A549 treated with DMSO at 1 μM for 4 hours (cell line): ENCODE measurements at places on chromosomes 5 and 9. TPM values are rescaled to one million over a fixed set of nuclear protein-coding genes. Genes with fewer than 3 reads are reported as not detected.

TNFSF15 gene
- total RNA-seq, result 0.27 to 0.44 TPM (median 0.40 TPM) in 5 replicates

PDCD1LG2 gene
- total RNA-seq, result 0.25 to 0.63 TPM (median 0.39 TPM) in 5 replicates

INSL6 gene
- not detected in 5 replicates for total RNA-seq

WNK2 gene
- total RNA-seq, result 3.8 to 8.6 TPM (median 6.4 TPM) in 5 replicates

DCANP1 gene
- not detected in 5 replicates for total RNA-seq

IFNA13 gene
- not detected in 5 replicates for total RNA-seq

WNT8A gene
- not detected in 5 replicates for total RNA-seq

TTC33 gene
- total RNA-seq, result 9.3 to 13.3 TPM (median 12.2 TPM) in 5 replicates

ANKRD31 gene
- 0.05 to 0.08 TPM (median 0.08 TPM) in 5 replicates for total RNA-seq

TRIM36 gene
- 1.5 to 2.4 TPM (median 2.0 TPM) in 5 replicates for total RNA-seq

IL13 gene
- 0.06 to 0.11 TPM in 2 of 5 replicates, not detected in the others for total RNA-seq

ZNF454 gene
- not detected in 5 replicates for total RNA-seq

INSYN2B gene
- 0.64 to 1.3 TPM (median 0.95 TPM) in 5 replicates for total RNA-seq

ADAMTS6 gene
- 0.05 to 0.18 TPM (median 0.08 TPM) in 5 replicates for total RNA-seq

LPCAT1 gene
- 136 to 167 TPM (median 167 TPM) in 5 replicates for total RNA-seq

SLC34A1 gene
- total RNA-seq, result 0.04 TPM in 1 of 5 replicates, not detected in the others

S100Z gene
- not detected in 5 replicates for total RNA-seq

HNRNPAB gene
- total RNA-seq, result 319 to 368 TPM (median 327 TPM) in 5 replicates

CCDC192 gene
- total RNA-seq, result not detected in 5 replicates

MARCOL gene
- not detected in 5 replicates for total RNA-seq

TXNDC8 gene
- total RNA-seq, result not detected in 5 replicates

KLF9 gene
- total RNA-seq, result 0.49 to 0.71 TPM (median 0.59 TPM) in 5 replicates

APBA1 gene
- total RNA-seq, result 0.17 to 0.47 TPM (median 0.27 TPM) in 5 replicates

C5 gene
- total RNA-seq, result 11.6 to 16.5 TPM (median 13.9 TPM) in 5 replicates

UBE2QL1 gene
- 0.04 to 0.15 TPM (median 0.10 TPM) in 5 replicates for total RNA-seq

CRHBP gene
- 0.09 to 0.16 TPM (median 0.14 TPM) in 3 of 5 replicates, not detected in the others for total RNA-seq

SLC36A2 gene
- not detected in 5 replicates for total RNA-seq

MAMDC2 gene
- total RNA-seq, result 0.20 to 0.46 TPM (median 0.28 TPM) in 5 replicates

LURAP1L gene
- 12.5 to 13.9 TPM (median 12.6 TPM) in 5 replicates for total RNA-seq

CHSY3 gene
- total RNA-seq, result 0.03 to 0.10 TPM (median 0.07 TPM) in 5 replicates

PCDHGB5 gene
- total RNA-seq, result 2.3 to 2.7 TPM (median 2.6 TPM) in 5 replicates

TMEM215 gene
- total RNA-seq, result not detected in 5 replicates

IRX4 gene
- 0.23 to 1.1 TPM (median 0.40 TPM) in 5 replicates for total RNA-seq

ATG10 gene
- 6.8 to 9.3 TPM (median 8.5 TPM) in 5 replicates for total RNA-seq

IL7R gene
- total RNA-seq, result 0.36 to 1.0 TPM (median 0.70 TPM) in 5 replicates

ZNF300 gene
- total RNA-seq, result 2.9 to 3.2 TPM (median 2.9 TPM) in 5 replicates

ZFP2 gene
- total RNA-seq, result 0.05 to 0.12 TPM in 2 of 5 replicates, not detected in the others

CSF1R gene
- 0.05 to 0.37 TPM (median 0.09 TPM) in 5 replicates for total RNA-seq

CLTA gene
- total RNA-seq, result 280 to 428 TPM (median 379 TPM) in 5 replicates

ZNF474 gene
- total RNA-seq, result 0.14 to 0.48 TPM (median 0.44 TPM) in 5 replicates

TSSK1B gene
- total RNA-seq, result not detected in 5 replicates

SPATA31C1 gene
- not detected in 5 replicates for total RNA-seq

RLN2 gene
- total RNA-seq, result 0.19 to 0.47 TPM (median 0.24 TPM) in 4 of 5 replicates, not detected in the other

FAT2 gene
- total RNA-seq, result under 0.01 to 0.02 TPM in 2 of 5 replicates, not detected in the others

GZMA gene
- not detected in 5 replicates for total RNA-seq

FOXD4L6 gene
- total RNA-seq, result 0.15 TPM in 1 of 5 replicates, not detected in the others

GFI1B gene
- total RNA-seq, result 0.06 to 0.15 TPM (median 0.06 TPM) in 3 of 5 replicates, not detected in the others
